ENCODE measurements at places on chromosomes 6 and 20. TPM values are rescaled to one million over a fixed set of nuclear protein-coding genes. Genes with fewer than 3 reads are reported as not detected.
A peak's percentile ranks its signal among the peaks of the same experiment; 100 is the strongest.

- DNase-seq, result no peak
- peaks cover 52% of the 10 kb centered on the region for H3K36me3 ChIP-seq
- H3K27me3 ChIP-seq, result no peaks in the 10 kb centered on the region
- peak overlapping the region; percentile 44 for H3K4me3 ChIP-seq
- no peak overlapping the region for H3K27ac ChIP-seq
Observed at GRCh38 chr20:50551288-50551687, 41.1 kb downstream of the PTPN1 start.

- H3K36me3 ChIP-seq, result no peaks in the 10 kb centered on the region
- no peak overlapping the region for H3K27ac ChIP-seq
- no peaks in the 10 kb centered on the region for H3K4me1 ChIP-seq
- no peaks in the 10 kb centered on the region for H3K27me3 ChIP-seq
Observed at GRCh38 chr20:375265-375889, 5.2 kb upstream of the TRIB3 start.

- no peaks in the 10 kb centered on the region for H3K36me3 ChIP-seq
- peak overlapping the region; percentile 11 for H3K4me3 ChIP-seq
- DNase-seq, result no peak
- peaks cover 18% of the 10 kb centered on the region for H3K27me3 ChIP-seq
Observed at GRCh38 chr20:45318948-45319347, 10.8 kb upstream of the MATN4 start.

GRCh38 chr6:21431526-21431925, 162.0 kb upstream of the SOX4 start:
- H3K36me3 ChIP-seq, result no peaks in the 10 kb centered on the region
- no peak overlapping the region for H3K27ac ChIP-seq
- H3K4me1 ChIP-seq, result no peaks in the 10 kb centered on the region
- no peak for DNase-seq

GRCh38 chr6:150659046-150659763, 59.5 kb downstream of the PLEKHG1 start:
- H3K4me1 ChIP-seq, result peaks cover 51% of the 10 kb centered on the region
- no peak overlapping the region for H3K4me3 ChIP-seq
- H3K27me3 ChIP-seq, result no peaks in the 10 kb centered on the region
- peaks cover 87% of the 10 kb centered on the region for H3K36me3 ChIP-seq
- DNase-seq, result no peak

- no peaks in the 10 kb centered on the region for H3K4me1 ChIP-seq
- no peak for DNase-seq
- peaks cover 9% of the 10 kb centered on the region for H3K27me3 ChIP-seq
- H3K27ac ChIP-seq, result no peak overlapping the region
Observed at GRCh38 chr6:146898069-146898887, 299.5 kb downstream of the ADGB start.

DNA sequence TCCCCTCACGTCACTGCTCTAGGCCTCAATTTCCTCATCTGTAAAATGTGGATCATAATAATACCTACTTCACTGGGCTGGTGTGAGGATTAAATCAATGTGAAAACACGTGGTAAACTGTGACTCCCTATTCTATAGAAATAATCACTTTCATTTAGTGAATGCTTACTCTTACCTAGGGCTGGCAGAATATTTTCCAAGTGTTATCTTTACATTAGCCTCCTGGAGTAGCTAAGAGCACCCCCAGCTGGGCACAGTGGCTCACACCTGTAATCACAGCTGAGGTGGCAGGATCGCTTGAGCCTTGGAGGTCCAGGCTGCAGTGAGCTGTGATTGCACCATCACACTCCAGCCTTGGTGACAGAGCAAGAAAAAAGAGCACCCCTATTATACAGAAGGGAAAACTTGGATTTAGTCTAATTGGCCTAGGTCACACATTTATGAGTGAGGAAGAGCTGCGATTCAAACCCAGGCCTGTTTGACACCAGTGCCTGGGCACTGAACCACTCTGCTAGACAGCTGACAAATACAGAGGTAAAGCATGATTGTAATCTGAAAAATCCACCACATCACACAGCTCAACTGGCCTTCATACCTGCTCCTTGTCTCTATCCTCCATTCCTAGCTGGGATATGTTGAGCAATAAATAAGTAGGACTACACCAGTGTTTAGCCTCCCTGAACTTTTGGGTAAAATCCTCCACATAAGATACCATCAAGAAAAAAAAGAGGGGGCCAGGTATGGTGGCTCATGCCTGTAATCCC, 1.4 kb upstream of the SNTA1 start:
- H3K4me1 ChIP-seq, result peaks cover 29% of the 10 kb centered on the region
- peaks cover 3% of the 10 kb centered on the region for H3K36me3 ChIP-seq
- H3K27ac ChIP-seq, result peak overlapping the region; percentile 83
- H3K4me3 ChIP-seq, result peak overlapping the region; percentile 89
- no peak for DNase-seq

DNA sequence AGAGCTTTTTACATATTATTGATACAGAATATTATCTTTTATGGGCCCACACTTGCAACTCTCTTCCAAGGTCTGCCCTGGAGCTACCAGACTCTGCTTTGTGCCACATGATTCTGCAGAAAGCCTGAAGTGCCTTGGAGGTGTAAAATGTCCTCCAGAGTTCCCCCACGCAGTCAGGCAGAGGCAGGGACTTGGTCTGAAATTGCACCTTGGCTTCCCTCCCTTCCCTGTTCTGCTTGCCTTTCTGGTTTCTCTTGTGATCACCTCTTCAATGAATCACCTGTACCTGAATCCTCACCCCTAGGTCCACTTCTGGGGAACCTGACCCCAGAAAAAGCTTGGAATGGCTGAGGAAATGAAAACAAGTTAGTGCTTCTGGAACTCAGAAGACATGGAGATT, 43.0 kb upstream of the TGM2 start:
- no peak for DNase-seq
- H3K27me3 ChIP-seq, result peaks cover 8% of the 10 kb centered on the region
- no peak overlapping the region for H3K4me3 ChIP-seq
- H3K4me1 ChIP-seq, result no peaks in the 10 kb centered on the region

GRCh38 chr20:18984238-18985200, 170.9 kb downstream of the SCP2D1 start:
- no peak overlapping the region for H3K27ac ChIP-seq
- DNase-seq, result no peak
- H3K4me3 ChIP-seq, result no peak overlapping the region
- H3K27me3 ChIP-seq, result no peaks in the 10 kb centered on the region

SIM1 gene
- not detected for total RNA-seq

NEDD9 gene
- 57.4 TPM for total RNA-seq

SLC22A3 gene
- total RNA-seq, result not detected

SEL1L2 gene
- not detected for total RNA-seq

PSORS1C2 gene
- not detected for total RNA-seq

MYBL2 gene
- total RNA-seq, result 99.5 TPM

ASIP gene
- total RNA-seq, result not detected

Data from activated B cell treated with CpG ODN at 0.5 μM for 24 hours (primary cell).